ENCODE measurements at places on chromosomes 3 and 15.

DNA sequence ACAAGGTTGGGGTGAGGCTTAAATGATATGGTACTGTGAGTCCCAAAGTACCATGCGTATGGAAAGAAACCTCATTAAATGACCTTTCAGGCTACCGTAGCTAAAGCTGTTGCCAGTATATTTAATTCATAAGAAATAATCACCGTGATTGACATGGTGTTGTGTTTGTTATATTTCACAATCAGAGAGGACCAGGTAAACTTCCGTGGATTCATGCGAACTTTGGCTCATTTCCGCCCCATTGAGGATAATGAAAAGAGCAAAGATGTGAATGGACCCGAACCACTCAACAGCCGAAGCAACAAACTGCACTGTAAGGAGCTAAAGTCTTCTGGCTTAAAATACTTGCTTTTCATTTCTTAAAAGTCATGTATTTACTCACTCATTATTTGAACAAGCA lies 31.5 kb downstream of the CHP1 start:
- DNase-seq, result no peak

DNA sequence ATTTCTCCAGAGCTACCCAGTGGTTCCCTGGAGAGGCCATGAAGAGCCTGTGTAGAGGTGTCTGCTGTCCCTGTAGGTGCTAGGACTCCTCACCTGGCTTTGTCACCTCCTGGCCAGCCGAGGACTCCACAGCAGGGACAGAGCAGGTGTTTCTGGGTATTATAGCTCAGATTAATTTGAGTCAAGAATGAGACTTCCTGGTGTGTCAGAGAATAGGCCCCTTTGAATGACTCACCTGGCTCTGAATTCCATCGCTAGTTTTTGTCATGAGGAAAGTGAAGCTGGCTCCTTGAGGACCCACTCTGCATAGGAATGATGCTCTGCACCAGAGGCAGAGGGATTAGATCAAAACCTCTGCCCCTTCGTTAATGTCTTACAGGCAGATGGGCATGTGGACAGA lies 167.5 kb upstream of the TOPAZ1 start:
- DNase-seq, result no peak

- DNase-seq, result no peak
Measured at GRCh38 chr3:66371432-66371831, 129.4 kb downstream of the LRIG1 start.

GRCh38 chr15:66911131-66911700 lies 154.2 kb upstream of the SMAD3 start:
- DNase-seq, result no peak

- DNase-seq, result no peak
Measured at GRCh38 chr3:47314056-47314764, 31.5 kb downstream of the KLHL18 start.

- DNase-seq, result no peak
Measured at GRCh38 chr15:84402856-84403608, 167.5 kb downstream of the GOLGA6L4 start.

- no peak for DNase-seq
Measured at GRCh38 chr3:53253707-53254508, 1.9 kb downstream of the TKT start.

DNA sequence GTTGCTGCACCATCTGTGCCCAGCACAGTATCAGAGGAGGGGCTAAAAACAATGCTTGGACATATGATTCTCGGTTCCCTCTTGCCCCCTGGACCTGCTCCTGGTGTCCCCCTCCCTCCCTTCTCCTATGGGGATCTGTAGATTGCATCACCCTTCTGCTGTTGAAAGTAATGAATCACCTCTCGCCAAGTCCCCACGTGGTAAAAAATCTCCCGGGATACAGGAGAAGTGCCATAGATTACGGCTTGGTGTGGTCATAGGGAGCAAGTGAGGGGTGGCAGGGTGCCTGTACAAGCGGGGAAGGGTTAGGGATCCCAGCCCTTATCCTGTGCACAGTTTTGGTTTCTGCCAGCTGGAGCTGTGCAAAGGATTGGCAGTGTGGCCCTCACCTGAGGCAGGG lies 37.7 kb downstream of the AMOTL2 start:
- DNase-seq, result no peak

DNA sequence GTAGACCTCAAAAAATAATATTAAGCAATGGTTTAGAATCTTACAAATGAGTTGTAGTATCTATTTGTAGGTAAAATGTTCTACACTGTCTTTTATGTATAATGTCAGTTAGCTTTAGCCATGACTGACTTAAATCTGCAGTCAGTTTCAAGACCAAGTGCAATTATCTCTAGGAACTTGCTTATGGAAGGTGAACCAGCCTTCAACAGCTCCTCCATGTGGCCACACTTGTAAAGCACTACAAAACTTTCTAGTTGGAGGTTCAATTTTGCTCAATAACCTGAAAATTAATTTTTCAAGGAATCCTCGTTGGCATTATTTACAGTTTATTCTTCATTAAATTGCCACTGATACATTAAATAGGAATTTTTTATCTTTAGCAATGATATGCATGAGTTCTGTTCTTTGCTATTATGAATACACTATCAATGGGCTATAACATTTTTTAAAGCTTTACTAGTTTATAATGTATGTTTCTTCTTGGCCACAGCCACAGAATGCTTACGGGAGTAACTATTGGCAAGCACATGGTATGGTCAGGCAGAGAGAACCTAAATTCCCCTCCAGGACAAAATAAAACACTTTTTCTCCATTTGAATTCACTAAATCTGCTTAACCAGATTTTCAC lies 315.3 kb upstream of the UBE2E2 start:
- DNase-seq, result no peak

- DNase-seq, result no peak
Measured at GRCh38 chr15:90617668-90618097, 88.0 kb downstream of the CRTC3 start.

DNA sequence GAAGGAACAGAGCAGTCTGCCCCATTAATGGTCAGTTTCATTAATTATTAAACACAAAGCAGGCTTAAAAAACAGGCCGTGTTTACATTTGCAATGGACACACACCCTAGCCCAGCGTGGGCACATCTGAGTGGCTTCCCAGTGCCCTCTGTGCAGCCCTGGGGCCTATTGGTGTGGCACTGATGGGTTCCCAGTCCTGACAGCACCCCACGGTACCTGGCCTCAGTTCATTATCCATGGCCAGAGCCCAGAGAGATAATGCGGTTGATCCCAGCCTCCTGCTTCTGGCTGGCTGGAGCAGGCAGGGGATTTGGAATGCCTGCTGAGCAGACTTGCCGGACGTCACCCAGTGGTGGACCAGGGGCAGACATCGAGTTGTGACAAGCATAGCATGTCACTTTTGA lies 110.5 kb upstream of the ABHD17C start:
- DNase-seq, result no peak

GRCh38 chr3:46960081-46960701 lies 16.4 kb downstream of the CCDC12 start:
- DNase-seq, result no peak

DNA sequence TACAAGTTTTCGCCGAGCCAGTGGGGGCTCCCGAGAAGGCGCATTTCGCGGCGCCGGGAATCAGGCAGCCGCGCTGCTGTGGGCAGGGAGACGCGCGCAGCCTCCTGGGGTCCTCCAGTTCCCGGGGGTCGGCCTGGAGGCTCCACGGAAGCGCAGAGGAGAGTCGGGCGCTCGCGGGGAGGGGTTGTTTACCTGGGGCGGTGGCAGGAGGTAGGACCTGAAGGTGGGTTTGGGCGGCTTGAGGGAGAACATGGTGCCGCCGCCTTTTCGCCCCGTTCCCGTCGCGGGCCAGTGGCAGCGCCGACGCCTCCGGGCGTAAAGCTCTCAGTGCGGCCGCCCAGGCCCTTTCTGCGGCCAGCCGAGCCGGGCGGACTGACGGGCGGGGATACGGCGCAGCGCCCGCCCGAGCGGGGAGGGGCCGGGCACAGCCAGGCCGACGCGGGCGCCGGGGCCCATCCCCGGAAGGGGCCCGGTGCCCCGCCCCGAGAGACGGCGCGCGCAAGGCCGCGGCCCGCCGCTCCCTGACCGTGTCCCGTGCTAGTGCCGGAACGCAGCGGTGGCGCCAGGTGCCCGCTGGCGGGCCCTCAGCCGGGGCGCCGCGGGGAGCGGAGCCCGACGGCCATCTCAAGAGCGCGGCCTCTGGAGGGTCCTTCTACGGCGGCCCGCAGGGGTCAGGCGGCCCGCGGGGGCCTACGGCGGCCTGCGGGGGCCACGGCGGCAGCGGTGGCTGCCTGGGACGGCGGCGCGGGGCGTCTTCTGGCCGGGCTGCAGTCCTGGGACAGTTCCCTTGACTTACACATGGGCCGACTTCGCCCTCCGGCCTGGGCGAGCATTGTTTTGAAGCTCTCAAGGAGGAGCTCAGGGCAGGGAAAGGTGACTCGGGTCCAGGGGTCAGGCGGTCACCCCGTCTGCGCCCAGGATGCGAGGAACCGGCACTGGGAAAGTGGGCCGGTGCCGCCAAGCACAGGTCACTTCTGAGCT lies at the start of gene MTMR10:
MTMR10 (minus strand) TSS at position 374 of the 981 bp plus-strand sequence; CDS start at position 252, 122 bp downstream.
- DNase-seq, result no peak

- DNase-seq, result no peak
Measured at GRCh38 chr3:157469561-157470294, 33.1 kb downstream of the PTX3 start.

- no peak for DNase-seq
Measured at GRCh38 chr15:28912422-28912821, 26.6 kb downstream of the APBA2 start.

DNA sequence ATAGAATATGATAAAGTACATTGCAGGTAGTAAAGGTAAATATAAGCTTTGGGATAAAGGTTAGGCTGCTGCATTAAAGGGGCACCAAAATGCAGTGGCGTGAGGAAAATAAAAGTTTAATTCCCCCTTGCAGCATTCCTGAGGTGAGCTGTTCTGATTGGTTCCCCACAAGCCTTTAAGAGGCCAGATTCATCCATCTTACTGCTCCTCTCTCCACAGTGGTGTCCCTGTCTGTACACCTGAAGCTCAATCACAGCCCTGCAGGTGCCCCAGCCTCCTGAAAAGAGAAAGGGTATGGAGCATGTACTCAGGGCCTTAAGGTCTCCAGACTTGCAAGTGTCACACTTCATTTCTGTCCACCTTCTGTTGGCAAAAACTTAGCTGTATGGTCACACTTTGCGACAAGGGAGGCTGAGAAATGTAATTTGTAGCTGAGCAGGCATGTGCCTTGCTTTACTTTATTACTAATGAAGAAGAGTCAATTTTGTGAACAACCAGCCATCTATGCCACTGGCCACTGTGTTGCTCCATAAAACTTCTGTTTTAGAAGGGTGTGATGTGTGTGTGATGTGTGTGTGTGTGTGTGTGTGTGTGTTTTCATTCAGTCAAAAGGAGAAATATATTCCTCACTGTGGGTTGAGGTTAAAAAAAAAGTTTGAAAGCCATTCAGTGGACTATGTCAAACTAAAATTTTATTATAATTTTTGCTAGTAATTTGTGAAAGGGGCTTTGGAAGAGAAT lies 12.8 kb downstream of the LACTB start:
- DNase-seq, result no peak

- no peak for DNase-seq
Measured at GRCh38 chr3:132803889-132804288, 81.7 kb upstream of the NPHP3 start.

GRCh38 chr3:31531452-31531991 lies 1.2 kb upstream of the STT3B start:
- DNase-seq, result no peak

DNA sequence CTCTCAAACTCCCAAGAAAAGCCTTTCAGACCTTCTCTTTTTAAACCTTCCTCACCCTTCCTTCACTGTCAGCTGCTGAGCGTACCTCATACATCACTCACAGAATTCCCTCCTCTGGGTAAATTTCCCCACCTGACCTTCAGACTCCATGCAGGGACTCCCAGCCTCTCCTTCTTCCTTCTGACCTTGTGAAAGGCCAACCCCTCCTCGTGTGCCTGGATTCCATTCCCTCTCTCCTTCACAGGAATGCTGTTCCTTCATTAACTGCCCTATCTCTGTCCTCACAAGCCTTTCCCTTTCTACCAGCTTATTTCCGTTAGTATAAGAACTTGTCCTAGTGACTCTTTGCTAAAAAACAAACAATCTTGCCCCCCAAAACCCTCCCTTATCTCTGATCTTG lies 69.7 kb upstream of the MME start:
- no peak for DNase-seq

- no peak for DNase-seq
Measured at GRCh38 chr3:105158286-105158685, 208.4 kb upstream of the ALCAM start.

- no peak for DNase-seq
Measured at GRCh38 chr3:13195374-13195773, 122.1 kb upstream of the IQSEC1 start.

GRCh38 chr3:48990636-48991469 lies 812 bp downstream of the P4HTM start:
- no peak for DNase-seq

DNA sequence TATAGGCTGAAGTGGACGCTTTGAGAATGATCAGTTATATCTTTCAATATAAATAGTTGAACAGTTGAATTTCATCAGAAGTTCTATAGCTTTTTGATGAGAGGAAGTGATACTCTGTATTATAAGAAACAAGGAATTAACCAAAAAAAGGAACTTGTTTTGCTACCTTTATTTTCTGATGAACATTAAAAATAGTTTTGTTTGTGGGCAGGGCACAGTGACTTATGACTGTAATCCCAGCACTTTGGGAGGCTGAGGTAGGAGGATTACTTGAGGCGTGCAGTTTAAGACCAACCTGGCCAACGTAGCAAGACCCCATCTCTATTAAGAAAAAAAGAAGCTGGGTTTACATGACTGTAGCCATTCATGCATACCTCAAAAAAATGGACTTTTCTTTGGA lies 16.7 kb downstream of the BLOC1S6 start:
- no peak for DNase-seq

DNA sequence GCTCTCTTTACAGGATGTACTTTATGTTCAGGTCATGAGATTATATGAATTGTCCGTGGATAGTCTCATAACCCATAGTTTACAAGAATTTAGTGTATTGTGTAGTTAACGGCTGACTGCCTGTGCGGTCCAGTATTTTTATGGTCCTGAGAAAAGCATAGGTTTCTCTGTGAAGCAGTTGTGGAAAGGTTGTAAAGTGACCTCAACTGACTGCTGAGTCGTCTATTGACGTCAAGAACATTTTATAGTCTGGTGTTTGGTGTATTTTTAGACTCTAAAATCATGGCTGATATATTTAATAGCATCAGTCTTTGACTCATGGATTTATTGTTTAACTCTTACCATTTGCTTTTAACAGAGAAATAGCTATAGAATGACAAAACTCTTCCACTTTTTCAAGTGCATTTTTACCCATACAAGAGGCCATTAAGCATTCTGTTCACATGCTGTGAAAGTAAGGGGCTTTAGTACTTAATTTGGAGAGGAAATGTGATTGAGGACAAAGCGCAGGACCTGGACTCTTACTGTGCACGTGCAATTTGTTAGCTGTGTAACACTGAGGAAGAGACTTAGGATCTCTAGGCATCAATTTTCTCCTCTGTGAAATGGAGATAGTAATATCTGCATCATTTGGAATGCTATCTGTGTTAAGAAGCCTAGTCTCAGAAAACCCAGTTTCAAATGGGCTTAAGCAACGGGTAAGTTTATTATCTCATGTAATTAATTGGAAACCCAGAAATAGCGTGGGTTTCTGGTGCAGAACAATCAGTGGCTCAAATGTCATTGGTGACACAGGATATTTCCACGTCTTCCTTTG lies 240.8 kb downstream of the NFKBIZ start:
- DNase-seq, result no peak

GRCh38 chr15:88982304-88982945 lies 69.2 kb upstream of the MFGE8 start:
- no peak for DNase-seq
